ACHN (cell line): ENCODE measurements at places on chromosomes 4 and X.

DNA sequence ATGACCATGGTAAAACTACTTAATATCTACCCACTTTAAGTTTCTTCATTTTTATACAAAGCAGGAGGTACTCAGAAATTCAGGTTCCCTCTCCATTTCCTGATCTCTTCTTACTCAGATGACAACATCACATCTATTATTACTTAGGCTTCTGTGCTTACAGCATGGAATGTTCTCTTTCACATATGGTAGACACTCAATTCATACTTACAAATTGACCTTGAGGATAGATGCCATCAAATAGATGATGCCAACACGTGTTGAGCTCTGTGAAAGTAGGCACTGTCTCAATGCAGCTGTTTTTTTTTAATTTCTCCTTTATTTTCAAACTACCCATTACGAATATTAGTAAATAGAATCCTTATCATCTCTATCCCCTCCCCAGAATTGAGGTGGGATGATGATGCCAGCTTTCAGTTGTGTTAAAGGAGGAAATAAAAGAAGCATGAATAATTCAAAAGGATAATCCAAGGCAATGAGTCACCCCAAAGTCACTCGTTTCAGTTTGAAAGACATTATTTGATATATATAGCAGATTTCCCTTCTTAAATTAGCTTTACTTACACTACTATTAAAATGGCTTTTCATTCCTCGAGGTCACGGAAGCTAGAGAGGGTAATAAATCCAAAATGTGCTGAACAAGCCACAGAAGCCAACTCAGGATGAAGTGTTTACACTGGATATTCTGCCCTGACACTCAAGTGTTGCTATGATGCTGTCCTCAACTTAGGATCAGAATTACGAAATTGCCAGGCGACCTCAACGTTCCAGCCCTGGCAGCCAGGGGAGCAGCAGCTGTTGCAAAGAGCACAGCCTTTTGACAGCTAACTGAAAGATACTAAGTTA lies 124.2 kb upstream of the EOLA2 start:
- DNase-seq: no peak

DNA sequence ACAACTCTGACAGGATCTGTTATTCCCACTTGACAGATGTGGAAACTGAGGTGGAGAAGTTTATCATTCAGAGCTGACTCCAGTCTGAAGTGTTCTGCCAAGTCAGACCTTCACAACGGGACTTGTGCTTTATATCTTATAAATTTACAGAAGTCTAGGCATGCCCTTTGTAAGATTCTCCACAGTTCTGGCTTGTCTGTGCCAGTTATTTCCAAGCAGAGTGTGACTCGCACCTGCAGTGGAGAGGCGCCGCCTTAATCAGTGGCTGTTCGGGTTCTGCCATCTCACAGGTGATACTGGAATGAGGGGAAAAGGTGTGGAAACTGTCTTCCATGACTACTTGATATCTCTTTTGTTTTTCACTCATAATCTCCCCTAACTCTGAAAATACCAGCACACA lies 63.2 kb downstream of the CPEB2 start:
- no peak for DNase-seq

- DNase-seq: no peak
Measured at GRCh38 chr4:109821185-109821584, 5.6 kb downstream of the GAR1 start.

- DNase-seq: no peak
Measured at GRCh38 chrX:40550066-40550465, 30.7 kb upstream of the ATP6AP2 start.

DNA sequence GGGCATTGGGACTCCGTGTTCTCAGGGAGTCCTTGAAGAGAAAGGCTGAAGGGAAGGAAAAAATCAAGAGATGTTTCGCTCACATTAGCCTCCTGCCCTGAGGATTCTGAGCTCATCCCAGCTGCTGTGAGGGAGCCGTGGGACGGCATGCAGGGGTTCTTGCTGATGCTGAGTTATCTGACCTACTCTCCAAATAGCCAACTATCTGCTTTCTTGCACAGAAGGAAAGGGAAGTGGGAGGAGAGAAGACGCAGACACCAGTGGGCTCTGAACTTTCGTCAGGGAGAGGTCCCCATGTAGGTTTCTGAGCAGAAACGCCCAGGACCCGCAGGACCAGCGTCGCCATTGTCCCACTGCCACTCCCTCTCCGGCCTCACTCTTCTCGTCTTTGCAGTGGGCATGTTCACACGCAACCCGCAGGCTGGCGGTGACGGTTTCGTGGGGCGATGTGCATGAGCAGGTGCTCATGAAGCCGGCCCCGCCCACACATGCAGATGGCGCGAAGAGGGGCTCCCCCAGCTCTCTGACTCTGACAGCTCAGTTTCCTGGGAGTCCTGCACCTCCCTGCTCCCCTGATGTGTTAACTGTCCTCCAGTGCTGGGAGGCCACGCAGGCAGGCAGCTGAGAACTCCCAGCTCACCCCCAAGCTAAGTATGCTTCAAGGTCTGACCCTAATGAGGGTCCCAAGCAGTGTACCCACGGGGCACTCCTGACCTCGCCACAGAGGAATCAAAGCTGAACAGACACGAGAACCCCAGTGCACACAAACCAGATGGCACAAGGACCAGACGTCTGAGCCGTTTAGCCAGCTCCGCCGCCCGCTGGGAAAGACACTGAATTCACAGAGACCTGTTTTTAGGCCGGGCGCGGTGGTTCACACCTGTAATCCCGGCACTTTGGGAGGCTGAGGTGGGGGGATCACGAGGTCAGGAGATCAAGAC lies 13.6 kb upstream of the ABLIM2 start:
- no peak for DNase-seq

- DNase-seq: no peak
Measured at GRCh38 chr4:142574306-142574705, 271.8 kb downstream of the INPP4B start.

- DNase-seq: no peak
Measured at GRCh38 chr4:151653548-151653918, 107.3 kb downstream of the GATB start.

DNA sequence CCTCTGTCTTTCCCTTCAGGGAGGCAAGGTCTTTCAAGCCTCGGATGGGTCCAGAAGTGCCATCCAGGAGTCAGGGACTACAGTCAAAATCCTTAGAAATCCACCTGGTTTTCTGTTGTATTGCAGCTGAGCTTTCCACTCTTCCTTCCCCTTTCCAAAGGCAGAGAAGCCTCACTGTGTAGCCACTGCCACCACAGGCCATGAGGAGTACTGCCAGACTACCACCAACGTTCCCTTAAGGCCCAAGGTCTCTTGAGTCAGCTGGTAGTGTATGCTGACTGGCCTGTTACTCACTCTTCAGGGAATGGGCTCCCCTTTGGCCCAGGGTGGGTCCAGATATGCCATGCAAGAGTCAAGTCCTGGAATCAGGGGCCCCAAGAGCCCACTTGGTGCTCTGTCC lies 1454.1 kb downstream of the PCDH19 start:
- DNase-seq: no peak

DNA sequence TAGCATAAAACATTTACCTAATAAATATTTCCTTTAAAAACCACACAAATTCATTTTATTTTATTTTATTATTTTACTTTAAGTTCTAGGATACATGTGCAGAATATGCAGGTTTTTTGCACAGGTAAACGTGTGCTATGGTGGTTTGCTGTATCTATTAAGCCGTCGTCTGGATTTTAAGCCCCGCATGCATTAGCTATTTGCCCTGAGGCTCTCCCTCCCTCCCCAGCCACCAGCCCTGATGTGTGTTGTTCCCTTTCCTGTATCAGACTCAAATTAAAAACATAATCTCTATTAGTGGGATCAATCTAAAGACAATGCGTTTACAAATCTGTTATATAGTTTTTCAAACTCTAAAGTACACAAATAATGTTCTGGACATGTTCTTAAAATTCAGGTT lies 1.2 kb upstream of the HTN3 start:
- DNase-seq: no peak

DNA sequence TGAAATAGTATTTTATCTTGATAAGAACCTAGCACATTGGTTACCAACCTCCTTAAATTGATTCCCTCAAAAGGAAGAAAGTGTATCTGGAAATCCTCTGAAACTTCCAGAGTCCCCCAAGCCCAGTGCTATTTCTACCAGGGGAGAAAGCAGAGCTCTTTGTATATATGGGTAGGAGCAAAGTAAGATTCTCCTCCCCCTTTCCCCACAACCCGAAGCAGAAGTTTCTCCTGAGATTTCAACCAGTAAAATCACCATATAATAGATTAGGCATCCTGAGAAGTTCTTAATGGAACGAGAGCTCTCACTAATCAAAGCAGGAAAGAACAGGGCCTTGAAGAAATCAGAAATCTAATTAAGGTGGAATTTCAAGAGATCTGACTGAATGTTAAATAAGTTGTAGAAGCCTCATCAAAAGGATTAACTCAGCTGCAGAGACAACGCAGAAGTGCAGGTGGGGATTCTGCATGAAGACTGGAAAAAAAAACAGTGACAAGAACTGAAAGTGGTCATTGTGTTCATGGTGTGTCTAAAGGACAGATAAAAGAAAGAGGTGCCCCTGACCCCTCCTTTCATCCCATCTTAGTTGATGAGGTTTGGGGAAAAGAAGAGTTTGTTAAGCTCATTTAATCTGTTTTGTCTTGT lies 39.1 kb downstream of the VSIG4 start:
- no peak for DNase-seq

- no peak for DNase-seq
Measured at GRCh38 chr4:57378766-57379165, 268.6 kb upstream of the IGFBP7 start.

DNA sequence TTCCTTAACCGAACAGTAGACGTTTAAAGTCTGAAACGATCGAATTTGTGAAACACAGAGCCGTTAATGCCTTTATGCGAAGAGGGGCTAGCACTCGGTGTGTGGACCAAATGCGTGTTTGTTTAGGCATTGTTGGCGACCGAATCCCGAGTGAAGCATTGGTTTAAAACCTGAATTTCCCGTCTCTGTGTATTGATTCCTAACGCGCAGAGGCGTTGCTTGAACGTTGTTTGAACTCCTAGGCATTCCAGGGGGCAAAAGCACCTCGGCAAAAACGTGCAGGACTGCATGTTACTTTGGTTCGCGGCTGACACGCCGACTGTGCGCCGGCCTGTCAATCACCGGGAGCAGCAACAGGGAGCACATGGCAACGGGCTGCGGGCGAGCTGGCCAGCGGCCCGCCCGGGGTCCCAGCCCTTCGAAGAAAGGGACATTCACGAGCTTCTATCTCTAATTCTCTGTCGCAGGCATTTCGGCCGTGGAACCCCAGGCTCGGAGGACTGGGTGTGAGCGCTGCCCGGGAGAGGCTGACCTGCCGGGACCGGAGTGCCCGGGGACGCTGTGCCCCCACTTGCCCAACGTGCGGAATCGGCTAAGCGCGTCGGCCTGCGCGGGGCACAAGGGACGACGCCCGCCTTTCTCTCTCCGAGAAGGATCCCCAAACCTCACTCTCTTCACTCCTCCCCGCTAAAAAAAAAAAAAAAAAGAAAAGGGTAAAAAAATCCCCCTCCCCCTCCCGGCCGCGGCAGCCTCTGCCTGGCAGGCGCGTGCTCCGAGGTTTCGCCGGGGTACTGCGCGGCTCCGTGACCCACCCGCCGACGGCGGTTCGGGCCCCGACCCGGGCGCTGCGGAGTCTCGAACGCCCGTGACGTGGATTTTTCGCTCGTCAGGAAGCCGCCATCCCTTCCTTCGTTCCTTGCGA lies 810 bp downstream of the SPRY1 start:
- peak; percentile 33 for DNase-seq

GRCh38 chr4:168540086-168540485 lies 43.2 kb downstream of the PALLD start:
- no peak for DNase-seq

GRCh38 chrX:66399273-66399672 lies 235.2 kb downstream of the HEPH start:
- DNase-seq: no peak

DNA sequence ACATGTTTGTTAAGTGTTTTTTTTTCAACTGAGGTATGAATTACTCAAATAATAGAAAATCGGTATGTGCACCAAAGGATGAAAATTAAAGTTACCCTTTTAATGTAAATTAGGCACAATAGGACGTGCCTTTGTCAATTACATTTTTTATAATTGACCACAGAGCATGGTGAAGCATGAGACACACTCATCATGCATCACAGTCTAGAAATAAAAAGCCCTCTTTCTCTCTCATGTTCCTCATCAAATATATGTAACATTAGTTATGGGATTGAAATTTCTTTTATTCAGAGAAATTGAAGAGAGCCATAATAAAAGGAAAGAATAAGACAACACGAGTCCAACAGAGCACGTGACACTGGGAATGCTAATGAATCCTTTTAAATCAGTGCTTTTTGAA lies 3.5 kb downstream of the GNRHR start:
- no peak for DNase-seq

DNA sequence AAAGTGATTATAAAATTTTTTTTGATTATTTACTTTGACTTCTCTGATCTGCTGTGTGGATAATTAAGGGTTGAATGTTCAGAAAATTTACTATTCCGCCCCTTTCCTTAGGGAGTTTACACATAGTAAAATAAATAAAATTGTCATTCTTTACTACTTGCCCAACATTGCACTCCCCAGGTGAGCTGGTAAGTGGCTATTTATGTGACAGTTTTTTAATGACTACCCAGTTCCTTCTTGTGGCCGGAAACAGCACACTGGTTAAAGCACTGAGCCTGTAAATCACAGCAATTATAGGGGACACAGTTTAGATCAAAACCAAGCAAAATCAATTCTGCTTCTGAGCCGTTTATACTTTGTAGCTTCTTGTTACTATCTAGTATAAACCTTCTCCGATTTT lies 158.1 kb downstream of the FHIP1A start:
- DNase-seq: no peak

- DNase-seq: no peak
Measured at GRCh38 chrX:75273483-75273882, 402 bp upstream of the UPRT start.

DNA sequence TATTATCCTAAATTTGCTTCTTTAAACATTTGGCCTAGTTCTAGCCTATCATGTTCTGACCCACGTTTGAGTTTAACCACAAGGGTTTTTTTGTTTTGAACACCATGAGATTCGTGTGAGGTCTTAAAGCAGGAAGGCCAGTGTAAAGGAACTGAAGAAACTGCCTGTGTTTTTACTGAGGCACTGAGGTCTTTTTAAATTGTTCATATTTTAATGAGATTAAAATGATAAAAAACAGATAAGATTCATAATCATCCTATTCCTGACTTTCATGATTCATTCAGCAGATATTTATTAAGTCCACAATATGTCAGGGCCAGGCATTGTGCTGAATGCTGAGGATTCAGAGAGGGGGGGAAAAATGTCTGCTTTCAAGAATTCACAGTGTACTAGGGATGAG lies 3.2 kb downstream of the RPS6KA3 start:
- no peak for DNase-seq

GRCh38 chrX:97132664-97133415 lies 249.1 kb downstream of the RPA4 start:
- no peak for DNase-seq

DNA sequence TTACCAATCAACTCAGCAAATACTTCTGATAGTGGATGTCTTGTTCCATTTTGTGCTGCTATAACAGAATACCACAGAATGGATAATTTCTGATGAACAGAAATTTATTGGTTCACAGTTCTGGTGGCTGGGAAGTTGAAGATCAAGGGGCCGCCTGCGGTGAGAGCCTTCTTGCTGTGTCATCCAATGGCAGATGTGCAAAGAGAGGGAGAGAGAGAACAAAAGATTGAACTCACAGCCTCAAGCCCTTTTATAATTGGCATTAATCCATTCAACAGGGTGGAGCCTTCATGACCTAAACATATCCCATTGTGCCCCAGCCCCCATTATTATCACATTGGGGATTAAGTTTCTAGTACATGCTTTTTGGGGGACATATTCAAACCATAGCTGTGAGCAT lies 86.1 kb downstream of the ADGRG4 start:
- no peak for DNase-seq
